ENCODE measurements at places on chromosomes 7 and 10. TPM values are rescaled to one million over a fixed set of nuclear protein-coding genes. Genes with fewer than 3 reads are reported as not detected.

GRCh38 chr7:131370523-131370968, 42.9 kb downstream of the MKLN1 start:
- DNase-seq = peak; percentile 59

DNA sequence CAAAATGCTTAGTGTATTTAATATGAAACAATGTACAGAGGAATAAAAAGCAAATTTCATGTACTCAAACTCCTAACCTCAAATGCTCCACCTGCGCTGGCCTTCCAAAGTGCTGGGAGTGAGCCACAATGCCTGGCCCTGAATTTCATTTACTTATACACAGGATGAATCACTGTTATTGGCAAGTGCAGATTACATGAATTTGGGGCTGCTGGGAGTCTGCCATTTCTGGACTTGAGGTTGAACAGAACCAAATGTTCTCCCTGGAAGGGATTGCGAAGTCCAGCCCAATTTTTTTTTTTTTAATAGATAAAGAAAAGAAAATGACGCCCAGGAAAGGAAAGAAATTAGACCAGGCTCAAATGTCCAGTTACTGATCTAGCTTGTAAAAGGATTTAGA, 6.8 kb upstream of the CSTF2T start:
- peak; percentile 99 for DNase-seq

DNA sequence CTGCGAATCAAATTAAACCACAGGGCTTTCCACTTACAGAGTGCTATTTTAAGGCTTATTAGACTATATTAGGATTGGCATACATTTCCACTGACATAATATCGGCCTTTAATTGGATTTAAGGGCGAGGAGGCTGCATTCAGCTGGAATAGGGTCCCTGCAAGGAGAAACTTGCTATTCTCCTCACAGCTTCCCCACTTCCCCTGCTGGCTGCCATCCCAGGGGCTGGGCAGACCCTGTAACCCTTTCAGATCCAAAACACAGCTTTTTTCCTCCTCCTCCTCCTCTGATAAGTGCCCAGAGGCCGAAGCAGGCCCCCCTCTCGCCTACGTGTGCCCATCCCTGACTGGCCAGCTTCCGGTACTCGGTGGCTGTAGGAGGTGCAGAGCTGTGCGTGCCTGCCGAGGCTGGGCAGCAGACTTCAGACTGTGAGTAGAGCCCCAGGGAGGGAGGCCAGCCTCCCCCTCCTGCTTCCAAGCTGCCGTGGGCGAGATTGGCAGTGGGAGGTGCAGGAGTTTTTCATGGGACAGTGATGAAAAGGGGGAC, 224.2 kb downstream of the PLXNA4 start:
- DNase-seq = peak; percentile 33

DNA sequence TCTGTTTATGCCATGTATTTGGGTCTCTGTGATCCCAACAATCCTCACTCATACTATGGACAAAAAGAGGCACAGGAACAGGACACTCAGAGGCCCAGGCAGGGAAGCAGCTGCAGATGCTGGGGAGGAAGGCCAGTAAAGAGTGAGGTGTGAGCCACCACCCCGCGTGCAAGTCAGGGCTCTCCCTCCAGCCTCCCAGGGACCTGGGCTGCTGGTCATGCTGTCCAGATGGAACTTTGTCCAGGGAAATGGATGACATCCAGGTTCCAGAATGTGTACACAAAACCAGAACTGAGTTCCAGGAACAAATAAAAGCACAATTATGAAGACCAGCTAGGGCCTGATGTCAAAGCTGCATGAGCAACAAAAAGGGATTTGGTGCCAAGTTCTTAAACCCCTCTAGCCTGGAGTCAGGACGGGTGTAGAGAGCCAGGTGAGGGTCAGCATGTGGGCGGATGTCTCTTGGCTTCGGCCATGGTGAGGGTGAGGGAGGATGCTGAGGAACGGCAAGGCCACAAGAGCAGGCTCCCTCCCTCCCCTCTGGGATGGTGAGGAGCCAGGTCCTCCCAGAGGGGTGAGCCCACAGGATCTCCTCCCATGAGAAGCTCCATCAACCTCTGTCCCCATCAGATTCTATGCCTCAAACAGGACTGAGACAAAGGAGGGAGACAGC, 739.7 kb downstream of the PARD3 start:
- DNase-seq = no peak

Gene LANCL2
- total RNA-seq = 27.3 TPM

All from fibroblast of the aortic adventitia (primary cell).